Right lobe of liver (tissue), 6 donors: ENCODE measurements at places on chromosomes 3 and 15. TPM values are rescaled to one million over a fixed set of nuclear protein-coding genes. Genes with fewer than 3 reads are reported as not detected.

Gene BTBD1
- 46.5 TPM for total RNA-seq

Gene MAP6D1
- total RNA-seq, result 0.38 TPM

Gene GOLGA8S
- 0.20 TPM for total RNA-seq

Gene DPH3
- 12.7 TPM for total RNA-seq

Gene ZBBX
- total RNA-seq, result not detected

Gene CLCN2
- 2.5 TPM for total RNA-seq

Gene WDR72
- total RNA-seq, result 12.5 TPM

Gene SEMA7A
- total RNA-seq, result 2.3 TPM

Gene TAGLN3
- total RNA-seq, result not detected

Gene GOLGA6A
- 0.83 TPM for total RNA-seq

Gene IL5RA
- not detected for total RNA-seq

Gene AGBL1
- not detected for total RNA-seq

Gene CPLX3
- not detected for total RNA-seq

Gene RBM15B
- total RNA-seq, result 9.7 TPM

Gene OXSR1
- total RNA-seq, result 18.7 TPM

Gene NTRK3
- 0.75 TPM for total RNA-seq

Gene PLIN1
- 26.4 TPM for total RNA-seq

Gene BCHE
- total RNA-seq, result 30.1 TPM

Gene INO80
- 12.5 TPM for total RNA-seq

Gene SPTSSB
- 0.07 TPM for total RNA-seq

Gene MAPKAPK3
- 17.6 TPM for total RNA-seq

Gene PEX11A
- total RNA-seq, result 6.9 TPM

Gene CYP11A1
- 2.9 TPM for total RNA-seq

Gene MESP1
- 2.3 TPM for total RNA-seq

Gene SLC2A2
- 373 TPM for total RNA-seq

Gene SPESP1
- total RNA-seq, result 1.4 TPM

Gene NMNAT3
- 1.3 TPM for total RNA-seq

Gene PODXL2
- 0.95 TPM for total RNA-seq

Gene LXN
- total RNA-seq, result 2.1 TPM

Gene PRR20G
- not detected for total RNA-seq

Gene ZSCAN29
- 14.8 TPM for total RNA-seq

Gene PLCL2
- 6.5 TPM for total RNA-seq

Gene ATXN7
- 15.1 TPM for total RNA-seq
